ENCODE measurements at places on chromosomes 4 and X.

- DNase-seq: no peak
Observed at GRCh38 chr4:16817286-16817685, 81.2 kb downstream of the LDB2 start.

DNA sequence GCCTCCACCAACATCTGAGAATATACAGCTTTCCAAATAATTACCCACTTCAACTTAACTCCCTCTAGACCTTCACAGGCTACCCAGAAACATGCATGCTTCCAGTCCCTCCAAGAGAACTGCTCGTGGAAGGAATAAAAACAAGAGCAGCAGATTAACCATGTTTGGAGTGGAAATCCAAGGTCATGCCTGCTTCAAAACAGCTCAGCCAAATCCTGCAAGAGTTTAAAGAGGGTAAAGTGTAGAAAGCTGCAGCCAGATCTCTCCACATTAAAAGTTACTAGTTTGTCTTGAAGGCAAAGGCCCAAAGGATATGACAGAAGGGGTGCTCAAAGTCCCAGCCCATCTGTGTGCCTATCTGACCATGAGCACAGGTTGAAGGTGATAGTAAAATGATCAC, 139.3 kb downstream of the RNF150 start:
- no peak for DNase-seq

DNA sequence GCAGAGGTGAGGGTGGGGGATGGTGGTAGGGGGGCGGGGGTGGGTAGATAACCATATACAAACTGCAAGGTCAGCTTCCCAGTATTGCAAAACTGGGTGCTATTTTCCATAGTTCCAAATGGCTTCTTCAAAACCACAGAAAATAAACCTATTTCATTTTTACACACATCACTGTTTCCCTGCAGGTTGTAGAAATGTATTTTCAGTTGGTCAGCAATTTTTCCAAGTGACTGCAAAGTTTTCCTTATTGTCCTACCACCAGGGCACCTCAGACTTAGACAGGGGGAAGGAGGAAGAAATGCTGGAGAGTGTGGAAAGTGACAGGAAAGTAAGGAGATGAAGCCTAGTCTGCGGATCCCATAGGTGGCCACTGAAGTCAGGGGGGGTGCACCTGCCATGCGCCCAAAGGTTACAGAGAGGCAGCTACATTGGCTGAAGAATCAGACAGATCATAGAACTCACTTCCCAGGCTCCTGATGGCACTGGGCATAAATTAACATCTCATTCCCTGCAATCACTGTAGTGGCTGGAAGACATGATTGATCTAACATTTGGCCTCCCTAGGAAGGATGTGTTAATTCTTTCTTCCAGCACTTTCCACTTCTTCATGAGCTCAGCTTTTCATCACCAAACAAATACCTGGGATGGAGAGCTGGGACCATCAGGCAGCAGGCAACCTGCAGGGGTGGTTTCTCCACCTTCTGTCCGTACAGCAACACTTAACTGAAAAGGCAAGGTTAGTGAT, 402.0 kb downstream of the HNRNPD start:
- no peak for DNase-seq

DNA sequence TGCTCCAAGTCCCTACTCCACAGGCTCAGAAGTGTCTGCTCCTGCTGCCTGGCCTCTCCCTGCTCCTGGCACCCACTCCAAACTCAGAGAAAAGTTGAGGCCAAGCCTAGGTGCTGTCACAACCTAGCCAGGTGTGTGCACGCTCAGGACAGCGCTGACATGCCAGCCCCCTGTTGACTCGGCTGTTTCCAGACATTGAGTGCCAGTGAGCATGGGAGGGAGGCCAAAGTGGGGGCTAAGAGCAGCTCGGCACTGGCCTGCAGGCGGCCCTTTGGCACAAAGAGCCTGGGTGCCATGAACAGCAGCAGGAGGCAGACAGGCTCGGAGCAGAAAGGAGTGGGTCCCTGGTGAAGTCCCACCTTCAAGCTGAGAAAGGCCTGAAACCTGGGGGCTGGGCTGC, 79.6 kb upstream of the DDX60 start:
- no peak for DNase-seq

DNA sequence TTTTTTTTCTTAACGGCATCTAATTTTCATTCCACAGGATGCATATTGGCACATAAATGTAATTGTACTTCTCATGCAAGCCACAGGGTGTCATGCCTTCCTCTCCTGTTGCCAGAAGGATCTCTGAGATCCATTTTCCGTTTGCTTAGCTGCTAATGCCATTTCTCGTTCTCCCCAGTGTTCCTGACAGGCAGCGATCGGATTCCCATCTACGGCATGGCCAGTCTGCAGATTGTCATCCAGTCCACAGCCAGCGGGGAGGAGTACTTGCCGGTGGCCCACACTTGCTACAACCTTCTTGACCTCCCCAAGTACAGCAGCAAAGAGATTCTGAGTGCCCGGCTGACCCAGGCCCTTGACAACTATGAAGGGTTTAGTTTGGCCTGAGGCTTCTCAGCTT, 8.9 kb upstream of the NAP1L5 start:
- DNase-seq: no peak

DNA sequence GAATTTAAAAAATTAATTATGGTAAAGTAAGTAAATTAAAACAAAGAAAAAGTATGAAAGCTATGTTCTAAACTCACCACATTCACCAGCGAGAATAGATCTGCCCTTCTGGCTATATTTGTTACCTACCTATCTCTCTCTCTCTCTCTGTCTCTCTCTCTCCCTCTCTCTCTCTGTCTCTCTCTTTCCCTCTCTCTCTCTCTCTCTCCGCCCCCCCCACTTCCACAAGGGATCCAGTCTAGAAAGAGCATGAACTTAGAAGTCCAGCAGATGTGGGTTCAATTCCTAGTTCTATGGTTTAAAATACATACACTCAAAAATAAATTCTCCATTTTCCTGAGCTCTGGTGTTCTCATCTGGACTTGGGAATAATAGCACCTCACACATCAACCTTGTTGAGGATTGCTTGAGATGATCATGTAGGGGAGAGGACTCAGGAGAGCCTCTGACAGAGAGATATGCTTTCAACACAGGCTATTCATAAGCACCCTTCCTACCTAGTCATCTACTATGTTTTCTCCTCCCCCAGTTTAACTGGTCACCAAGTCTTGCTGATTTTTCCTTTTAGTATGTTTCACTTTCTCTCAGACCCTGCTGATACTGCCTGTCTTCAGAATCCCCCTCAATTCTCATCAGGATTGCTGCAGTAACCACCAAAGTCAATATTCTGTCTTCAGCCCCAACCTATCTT, 64.7 kb downstream of the SLC7A11 start:
- DNase-seq: no peak

DNA sequence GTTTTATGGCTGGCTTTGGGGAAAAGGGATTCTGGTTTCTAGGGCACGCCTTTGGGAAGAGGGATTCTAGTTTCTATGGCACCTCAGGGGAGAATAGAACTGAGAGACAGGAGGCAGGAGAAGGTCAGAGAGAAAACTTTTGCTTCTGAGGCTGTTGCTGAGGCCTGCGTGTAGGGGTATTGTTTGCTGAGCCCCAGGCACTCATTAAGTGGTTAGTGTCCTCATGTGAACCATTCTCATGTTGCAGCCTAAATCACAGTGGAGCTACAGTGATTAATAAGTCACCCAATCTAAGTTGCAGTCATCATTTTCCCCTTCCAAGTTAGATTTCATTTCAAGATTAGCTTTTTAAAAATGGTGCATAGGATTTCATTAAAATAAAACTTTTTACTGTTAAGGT, 29.0 kb downstream of the VCX3A start:
- no peak for DNase-seq

DNA sequence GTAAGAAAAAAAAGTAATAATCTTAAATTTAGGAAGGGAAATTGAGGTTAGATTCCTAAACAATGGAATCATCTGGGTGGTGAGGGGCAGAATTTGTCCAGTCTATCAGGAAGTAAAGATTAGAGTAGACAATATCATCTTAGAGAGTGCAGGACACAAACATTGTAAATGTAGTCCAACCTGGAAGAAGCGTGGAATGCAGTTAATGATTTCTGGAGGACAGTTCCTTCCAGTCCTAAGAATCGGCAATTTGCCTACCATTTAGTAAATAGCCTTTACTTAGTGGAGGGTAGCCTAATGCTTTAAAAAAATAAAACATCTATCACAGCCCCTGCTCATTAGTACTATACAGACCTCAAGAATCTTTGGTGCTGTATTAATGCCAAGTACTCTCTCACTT, 147.5 kb upstream of the TTC29 start:
- DNase-seq: no peak

DNA sequence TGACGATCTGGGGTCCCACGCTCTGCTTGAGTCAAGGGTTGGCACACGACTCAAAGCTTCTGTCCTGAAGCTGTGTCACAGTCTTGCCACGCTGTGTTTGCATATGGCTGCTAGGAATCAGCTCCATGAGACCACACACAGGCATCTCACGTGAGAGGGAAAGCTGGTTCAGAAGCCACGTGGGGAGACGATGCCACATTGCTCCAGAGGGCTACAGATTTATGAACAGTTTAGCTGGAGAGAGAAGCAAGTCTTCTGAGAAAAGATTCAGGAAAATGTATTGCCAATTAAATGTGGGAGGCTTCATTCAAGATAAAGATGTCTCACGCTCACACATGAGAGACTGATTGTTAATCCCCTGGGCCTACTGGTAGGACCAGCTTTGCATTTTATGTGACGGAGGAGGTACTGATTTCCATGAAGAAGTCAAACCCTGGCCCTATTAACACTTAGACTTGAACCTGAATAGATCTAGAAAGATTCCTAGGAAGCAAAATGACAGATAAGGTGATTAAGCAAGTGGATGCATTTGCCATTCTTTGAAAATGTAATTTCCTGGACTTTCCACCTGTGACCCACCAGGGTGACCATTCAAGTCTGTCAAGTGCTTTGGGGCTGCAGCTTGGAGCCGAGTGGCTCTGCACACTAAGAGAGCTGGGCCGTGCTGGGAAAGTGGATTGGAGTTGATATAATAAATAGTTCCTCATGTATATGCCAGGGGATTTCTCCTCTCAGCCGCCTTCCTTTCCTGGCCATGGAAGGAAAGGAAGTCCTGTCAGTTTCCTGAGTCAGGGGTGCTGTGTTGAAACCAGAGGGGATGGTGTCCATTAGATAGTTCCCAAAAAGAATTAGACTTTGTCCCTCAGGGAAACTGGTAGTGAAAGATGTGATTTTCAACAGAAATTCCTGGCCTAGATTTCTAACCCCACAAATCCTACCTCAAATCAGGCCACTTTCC, 29.0 kb downstream of the ENPP6 start:
- no peak for DNase-seq

DNA sequence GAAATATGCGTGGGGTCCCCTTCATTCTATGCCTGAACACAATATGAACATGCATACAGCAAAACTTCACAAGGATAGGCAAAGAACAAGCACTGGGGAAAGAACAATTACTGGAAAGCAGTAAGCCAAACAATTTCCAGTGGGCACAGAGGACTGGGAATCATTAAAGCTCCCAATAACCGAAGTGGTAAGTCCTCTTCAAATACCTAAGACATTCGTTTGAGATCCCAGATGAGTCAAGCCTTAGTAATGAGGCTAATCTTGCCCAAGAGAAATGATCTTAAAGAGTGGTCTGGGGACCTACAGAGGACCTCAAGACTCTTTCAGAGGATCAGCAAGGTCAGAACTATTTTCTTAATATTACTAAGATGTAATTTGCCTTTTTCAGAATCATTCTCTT, 28.6 kb downstream of the ANAPC10 start:
- DNase-seq: no peak

GRCh38 chr4:66662620-66663019, 882.7 kb downstream of the CENPC start:
- no peak for DNase-seq

DNA sequence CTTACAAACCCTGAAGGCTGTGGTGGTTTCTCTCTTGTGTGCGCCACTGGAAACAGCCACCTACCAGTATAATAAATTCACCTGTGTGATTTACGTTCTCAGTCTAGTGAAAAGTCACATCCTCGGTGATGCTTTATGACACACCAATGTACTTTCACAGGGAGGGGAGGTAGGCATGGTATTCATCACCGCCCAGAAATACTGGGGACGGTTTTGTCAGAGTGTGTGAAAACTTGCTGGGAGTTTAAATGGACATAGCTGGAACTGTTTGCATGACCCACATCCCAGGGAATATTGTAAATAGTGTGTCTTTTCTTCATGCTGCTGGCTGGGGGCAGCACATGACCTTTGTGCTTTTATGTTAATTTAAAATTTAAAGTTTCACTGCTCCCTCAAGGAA, 421.8 kb downstream of the MAPK10 start:
- DNase-seq: no peak

DNA sequence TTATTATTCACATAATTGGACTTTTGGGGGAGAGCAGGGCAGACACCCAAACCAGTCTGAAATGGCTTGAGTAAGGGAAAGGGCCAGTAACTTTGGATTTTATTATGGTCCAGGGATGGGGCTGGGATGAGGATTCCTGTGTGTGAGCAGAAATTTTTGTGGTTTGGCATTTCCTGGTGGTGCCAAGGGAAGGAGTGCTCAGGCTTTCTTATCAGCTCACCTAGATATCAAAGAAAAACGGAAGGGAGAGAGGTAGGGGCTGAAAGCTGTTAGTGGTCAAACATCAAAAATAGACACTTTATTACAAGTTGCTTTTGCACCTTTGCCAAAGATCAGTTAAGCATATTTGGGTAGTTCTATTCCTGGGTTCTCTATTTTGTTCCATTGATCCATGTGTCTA, 128.5 kb upstream of the DIPK2B start:
- DNase-seq: no peak

GRCh38 chr4:129526812-129527211, 430.9 kb downstream of the C4orf33 start:
- no peak for DNase-seq

GRCh38 chr4:68803013-68803412, 12.8 kb upstream of the UGT2B10 start:
- DNase-seq: no peak

GRCh38 chrX:82848111-82848510, 660.0 kb upstream of the POU3F4 start:
- no peak for DNase-seq

DNA sequence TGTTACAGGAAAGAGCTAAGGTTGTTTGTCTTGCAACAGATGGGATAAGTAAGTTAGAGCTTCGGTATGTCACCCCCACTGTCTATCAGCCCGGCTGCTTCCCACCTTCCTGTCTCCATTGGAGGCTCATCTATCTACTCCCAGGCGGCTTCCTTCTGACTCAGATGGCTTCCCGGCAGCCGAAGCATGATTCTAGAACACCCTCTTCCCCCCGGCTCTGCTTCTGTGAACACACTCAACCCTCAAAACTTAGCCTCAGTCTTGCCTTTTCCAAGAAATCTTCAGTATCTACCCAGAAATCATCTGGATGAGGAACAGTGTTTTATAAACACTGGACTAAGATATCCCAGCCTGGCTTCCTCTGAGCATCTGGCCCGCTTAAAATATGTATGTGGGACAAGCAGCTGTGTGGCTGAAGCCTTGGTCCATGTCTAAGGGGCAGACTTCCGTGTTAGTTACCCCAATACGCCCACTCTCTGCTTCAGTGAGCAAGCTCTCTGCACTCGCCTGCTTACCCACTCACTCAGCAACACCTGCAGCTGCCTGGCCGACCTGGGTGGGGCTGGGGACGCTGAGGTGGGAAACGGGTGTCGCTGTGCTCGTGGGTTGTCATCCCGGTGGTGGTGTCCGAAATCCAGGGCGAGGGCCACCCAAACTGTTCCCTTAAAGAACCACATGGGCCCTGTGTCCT, 12.0 kb upstream of the SLC2A9 start:
- DNase-seq: no peak

GRCh38 chr4:70463335-70463734, 8.7 kb upstream of the MUC7 start:
- no peak for DNase-seq

GRCh38 chrX:65643531-65644052, 23.9 kb upstream of the MSN start:
- no peak for DNase-seq
